ENCODE measurements at places on chromosomes 2 and 18.

- no peak for DNase-seq
Observed at GRCh38 chr2:196482119-196483065, 157.1 kb upstream of the CCDC150 start.

- DNase-seq, result no peak
Observed at GRCh38 chr2:111905990-111906735, 7.8 kb downstream of the MERTK start.

DNA sequence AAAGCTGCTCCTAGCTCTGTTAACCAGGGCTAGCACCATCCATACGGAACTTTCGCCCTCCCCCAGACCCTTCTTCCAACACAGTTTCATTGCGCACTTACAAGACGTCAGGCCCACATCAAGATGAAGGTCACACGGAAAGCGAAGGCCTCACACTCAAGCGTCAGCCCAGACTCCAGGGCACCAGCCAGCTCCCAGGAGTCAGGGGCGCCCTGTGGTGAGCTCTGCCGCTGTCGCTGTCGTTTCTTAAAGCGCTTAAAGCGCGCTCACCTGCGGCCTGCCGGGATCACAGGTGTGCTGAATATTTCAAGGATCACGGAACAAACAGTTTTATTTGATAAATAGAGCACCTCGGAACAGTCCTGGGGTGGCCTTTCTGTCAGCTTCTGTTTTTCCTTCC lies 163.1 kb downstream of the CDH20 start:
- no peak for DNase-seq

DNA sequence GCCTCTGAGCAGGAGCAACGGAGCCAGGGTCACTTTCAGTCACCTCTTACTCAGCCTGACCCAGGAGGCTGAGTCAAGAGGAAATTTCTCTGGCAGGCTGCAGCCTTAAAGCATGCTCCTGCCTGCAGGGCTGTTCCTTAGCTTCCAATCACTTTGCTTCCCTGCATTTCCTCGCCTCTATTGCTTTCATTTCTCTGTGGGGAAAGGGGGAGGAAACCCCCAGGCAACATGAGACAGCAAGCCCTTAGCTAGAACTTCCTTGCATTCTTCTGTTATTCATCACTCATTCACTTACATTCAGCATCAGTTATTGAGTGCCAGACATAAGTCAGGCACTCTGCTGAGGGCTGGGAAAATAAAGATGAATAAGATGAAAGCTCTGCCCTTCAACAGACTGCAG lies 13.0 kb downstream of the XDH start:
- DNase-seq, result no peak

- no peak for DNase-seq
Observed at GRCh38 chr18:36398419-36398818, 100.9 kb downstream of the FHOD3 start.

DNA sequence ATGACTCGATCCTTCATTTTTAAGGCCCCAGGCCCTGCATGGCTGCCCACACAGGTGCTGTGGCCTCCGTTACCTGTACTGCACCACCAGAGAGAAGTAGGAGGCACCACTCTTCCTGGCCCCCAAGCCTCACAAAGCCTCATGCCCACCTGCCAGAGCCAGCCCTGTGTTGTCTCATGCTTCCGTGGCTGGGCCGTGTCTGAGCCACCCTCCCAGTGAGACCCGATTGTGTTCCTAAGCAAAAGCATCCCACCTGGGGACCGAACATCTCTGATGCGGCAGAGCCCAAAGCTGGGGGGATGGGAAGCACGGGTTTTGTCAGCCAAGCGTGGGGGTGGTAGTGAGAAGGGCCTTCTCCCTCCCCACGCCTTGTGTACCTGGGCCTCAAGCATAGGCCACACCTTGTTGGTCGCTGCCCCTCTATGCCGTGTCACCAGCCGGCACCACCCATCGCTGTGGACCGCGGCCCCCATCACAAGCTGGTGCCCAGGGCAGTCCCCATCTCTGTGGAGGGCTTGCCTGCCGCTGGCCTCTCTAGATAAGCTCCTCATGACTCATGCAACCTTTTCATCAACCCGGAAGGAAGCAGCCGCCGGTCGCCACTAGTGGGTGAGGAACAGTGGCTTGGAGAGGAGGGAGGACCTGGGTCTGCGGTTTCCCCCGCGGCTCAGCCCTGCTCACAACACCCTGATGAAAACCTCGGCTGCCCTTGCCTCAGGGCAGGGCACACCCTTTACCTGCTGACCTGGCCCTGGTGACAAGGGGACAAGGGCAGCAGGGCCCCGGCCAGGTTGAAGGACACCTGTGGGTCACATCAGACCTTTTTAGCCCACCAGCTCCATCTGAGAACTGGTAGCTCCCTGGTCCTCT lies 2.7 kb upstream of the RNPEPL1 start:
- peak; percentile 81 for DNase-seq

GRCh38 chr2:224085246-224085645 lies 46.2 kb upstream of the SERPINE2 start:
- no peak for DNase-seq

GRCh38 chr2:233764264-233764663 lies 4.2 kb downstream of the UGT1A1 start:
- DNase-seq, result no peak

Measured in activated naive CD4-positive, alpha-beta T cell (primary cell).